ENCODE measurements at places on chromosomes 13 and 19. TPM values are rescaled to one million over a fixed set of nuclear protein-coding genes. Genes with fewer than 3 reads are reported as not detected.
A peak's percentile ranks its signal among the peaks of the same experiment; 100 is the strongest.

DNA sequence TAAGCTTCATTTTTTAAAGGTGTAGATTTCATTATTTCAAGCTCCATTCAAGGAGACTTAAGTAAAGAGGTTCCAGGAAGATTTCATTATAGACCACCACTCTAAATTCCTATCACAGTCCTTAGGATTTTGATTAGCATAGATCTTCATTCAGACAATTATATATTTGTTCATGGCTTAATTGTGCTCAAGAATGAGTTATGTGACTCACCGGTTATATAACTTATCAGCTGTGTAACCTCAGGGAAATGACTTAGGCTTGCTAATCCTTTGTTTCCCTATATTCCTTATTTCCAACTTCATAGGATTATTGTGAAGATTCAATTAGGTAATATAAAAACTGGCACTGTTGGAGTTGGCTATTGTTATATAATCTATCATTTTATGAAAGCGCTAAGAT, 632.8 kb upstream of the SPRY2 start:
- DNase-seq, result no peak

- DNase-seq, result no peak
Measured at GRCh38 chr13:57264965-57265364, 98.0 kb downstream of the PRR20E start.

GRCh38 chr13:65453982-65454381, 1776.2 kb downstream of the PCDH9 start:
- DNase-seq, result no peak

The OR7A5 gene
- 0.52 TPM for total RNA-seq

The RELB gene
- 7.1 TPM for total RNA-seq

- DNase-seq, result peak; percentile 55
Measured at GRCh38 chr13:22944378-22944777, 236.4 kb upstream of the SGCG start.

GRCh38 chr13:44153496-44153895, 220.1 kb upstream of the SERP2 start:
- DNase-seq, result no peak

The ZNF610 gene
- 1.5 TPM for total RNA-seq

DNA sequence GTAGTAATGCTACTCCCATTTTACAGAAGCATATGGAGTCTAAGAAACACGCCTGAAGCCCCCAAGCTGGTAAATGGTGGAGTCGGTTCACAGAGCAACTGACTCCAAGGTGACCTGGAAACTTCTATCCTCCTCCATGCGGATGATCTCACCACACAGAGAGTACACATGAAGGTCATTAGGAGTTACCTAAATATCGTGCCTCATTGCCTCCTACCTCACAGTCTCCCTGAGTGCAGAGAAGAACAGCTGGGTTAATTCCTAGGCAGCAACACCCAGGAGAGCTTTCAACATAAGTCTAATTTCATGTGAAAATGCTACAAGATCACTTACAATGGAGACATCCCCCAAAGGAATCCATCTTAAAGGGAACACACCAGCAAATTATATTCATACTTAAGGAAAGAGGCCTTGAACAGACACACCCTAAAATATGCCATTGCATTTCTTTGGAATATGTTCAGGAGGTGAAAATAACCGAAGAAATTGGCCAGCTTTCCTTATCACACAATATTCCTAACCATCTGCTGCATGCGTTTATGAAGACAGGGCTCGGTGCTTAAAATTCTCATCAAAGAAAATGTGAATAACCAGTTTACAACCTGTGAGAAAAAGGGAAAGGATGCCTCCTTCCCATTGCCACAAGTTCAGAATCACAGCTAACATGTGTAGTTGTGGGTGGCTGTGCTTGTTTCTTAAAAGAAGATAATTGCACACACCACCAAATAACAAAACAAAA, 203.6 kb upstream of the NBEA start:
- DNase-seq, result no peak

DNA sequence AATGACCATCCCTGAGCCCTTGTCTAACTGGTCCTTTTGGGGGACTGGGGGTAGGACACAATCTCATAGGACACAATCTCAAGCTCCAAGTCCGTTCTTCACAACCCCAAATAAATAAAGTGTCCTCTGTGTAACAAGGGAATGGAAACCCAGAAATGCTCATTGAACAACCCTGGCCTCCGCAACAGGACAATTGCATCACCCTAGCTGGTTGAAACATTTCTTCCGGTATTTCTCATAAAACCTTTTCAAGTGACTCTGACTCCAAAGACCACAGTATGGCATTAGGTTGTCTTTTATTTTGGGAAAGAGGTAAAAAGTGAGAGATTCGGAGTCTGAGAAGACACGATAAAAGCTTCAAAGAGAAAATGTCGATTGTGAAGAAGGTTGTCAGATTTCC, 186.6 kb downstream of the ZNF536 start:
- DNase-seq, result no peak

GRCh38 chr19:13888281-13888680, 11.3 kb downstream of the NANOS3 start:
- no peak for DNase-seq

The CLEC17A gene
- total RNA-seq, result not detected

The ZNF506 gene
- total RNA-seq, result 24.1 TPM

- DNase-seq, result no peak
Measured at GRCh38 chr13:86892330-86892729, 778.8 kb upstream of the SLITRK5 start.

GRCh38 chr13:96238241-96238640, 148.3 kb downstream of the HS6ST3 start:
- DNase-seq, result no peak

- no peak for DNase-seq
Measured at GRCh38 chr19:1648459-1648849, 4.0 kb downstream of the TCF3 start.

The ZNF20 gene
- total RNA-seq, result 2.9 TPM

GRCh38 chr19:30551271-30551670, 179.1 kb downstream of the ZNF536 start:
- no peak for DNase-seq
